ENCODE measurements at places on chromosomes 7 and 10.

GRCh38 chr7:157441023-157441399, 104.2 kb downstream of the DNAJB6 start:
- no peak for DNase-seq

GRCh38 chr10:99234041-99234790, 1.4 kb downstream of the HPSE2 start:
- peak; percentile 22 for DNase-seq

- no peak for DNase-seq
Observed at GRCh38 chr7:82805527-82805960, 357.1 kb downstream of the PCLO start.

DNA sequence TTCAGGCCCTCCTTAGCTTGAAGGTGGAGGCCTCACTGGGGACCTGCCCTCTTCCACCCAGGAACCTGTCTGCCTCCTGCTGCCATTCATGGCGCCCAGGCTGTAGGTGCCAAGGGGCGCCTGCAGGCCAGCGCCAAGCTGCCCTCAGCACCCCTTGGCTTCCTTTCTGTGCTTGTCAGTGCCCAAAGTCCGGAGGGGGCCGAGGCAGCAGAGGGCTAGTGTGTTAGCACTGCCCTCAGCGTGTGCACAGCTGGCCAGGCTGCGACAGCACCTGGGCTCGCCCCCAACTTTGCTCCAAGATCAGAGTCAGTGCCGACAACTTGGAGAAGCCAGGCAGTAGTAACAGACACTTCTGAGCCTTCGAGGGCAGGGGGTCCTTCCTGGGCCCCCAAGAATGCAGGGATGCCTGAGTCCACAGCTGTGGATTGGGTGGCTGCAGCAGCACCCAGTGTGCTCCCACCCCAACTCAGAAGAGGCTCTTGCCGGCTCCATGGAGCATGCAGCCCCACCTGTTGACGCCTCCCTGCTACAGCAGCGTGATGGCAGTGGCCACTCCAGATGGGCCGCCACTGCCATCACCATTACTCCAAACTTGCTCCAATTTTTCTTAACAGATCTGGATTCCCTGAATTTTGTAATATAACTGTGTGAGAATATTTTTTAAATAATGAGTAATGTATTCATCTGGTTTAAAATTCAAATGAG, 41.7 kb downstream of the CACUL1 start:
- DNase-seq = no peak

DNA sequence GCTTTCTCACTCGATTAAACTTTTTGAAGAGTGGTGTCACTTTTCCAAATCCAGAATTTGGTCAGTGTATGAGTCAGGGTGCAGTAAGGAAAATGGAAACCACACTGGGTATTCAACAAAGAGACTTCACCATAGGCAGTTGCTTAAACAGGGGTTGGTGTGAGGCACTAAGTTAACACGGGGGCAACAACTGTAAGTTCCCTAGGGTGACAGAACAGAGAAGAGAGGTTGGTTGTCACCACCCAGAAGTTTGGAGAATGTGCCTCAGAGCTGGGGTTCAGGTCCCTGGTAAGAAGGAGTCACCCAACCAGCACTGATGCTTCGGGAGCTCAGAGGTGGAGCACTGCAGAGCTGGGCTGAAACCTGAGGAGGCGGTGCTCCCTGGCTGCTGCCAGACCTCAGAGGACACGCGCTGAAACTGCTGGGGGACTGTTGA, 170.4 kb downstream of the ARID5B start:
- no peak for DNase-seq

GRCh38 chr7:5795752-5796475, 14.5 kb upstream of the RNF216 start:
- peak; percentile 4 for DNase-seq

DNA sequence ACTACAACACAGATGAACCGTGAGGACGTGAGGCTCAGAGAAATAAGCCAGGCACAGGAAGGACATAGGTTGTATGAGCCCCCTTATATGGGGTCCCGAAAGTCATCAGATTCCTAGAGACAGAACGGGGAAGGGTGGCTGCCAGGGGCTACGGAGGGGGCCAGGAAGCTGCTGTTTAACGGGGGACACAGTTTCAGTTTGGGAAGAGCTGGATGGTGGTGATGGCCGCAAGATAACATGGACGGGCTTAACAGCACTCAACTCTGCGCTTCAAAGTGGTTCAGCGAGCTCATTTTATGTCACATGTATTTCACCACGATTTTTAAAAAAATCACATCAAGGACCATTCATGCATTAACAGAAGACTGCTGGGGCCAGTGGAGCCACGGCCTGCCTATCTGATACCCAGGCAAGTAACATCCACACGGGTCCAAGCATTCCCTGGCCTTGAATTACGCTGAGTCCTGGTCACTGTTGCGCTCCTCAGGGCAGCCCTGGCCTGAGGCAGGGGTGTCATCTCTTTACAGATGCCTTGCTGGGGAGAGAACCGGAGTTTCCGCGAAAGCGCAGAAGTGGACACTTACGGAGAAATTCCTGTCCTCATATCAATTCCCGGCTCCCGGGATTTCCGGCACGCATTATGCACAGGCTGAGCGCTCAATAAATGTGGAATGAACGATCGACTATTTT, 1.5 kb downstream of the CARD11 start:
- DNase-seq = no peak

- DNase-seq = no peak
Observed at GRCh38 chr7:103432712-103433111, 13.3 kb downstream of the SLC26A5 start.

DNA sequence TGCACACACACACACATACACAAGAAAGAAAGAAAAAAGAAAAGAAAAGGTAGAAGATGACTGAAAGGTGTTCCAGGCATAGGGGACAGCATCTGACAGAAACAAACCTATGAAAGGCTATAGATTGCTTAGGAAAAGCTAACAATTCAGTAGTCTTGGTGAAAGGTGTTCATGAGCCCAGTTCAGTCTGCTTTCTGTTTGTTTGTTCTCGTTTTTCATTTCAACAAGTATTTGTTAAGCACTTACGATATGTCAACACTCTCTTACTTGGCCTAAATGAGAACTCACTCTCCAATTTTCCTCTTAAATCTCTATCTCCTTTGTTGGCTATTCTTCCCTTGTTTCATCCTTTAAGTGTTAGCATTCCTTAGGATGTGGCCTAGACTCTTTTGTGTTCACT, 133.2 kb downstream of the GRM8 start:
- DNase-seq = no peak

DNA sequence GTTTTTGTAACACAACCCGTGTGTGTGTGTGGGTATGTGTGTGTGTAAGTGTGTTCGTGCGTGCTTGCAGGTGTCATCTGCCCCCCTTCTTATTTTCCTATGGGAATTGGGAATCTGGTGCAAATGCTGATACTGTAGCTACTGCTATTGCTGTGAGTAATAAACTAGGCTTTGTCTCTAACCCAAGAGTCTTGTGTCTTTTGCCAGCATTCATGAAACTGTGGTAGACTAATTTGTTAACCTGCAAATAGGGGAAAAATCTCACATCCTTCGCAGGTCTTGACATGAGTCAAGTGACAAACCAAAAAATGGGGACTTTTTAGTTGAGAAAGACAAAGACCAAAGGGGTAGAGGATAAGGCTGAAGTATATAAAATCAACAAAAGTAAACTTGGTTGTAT, 57.9 kb upstream of the FAM133B start:
- DNase-seq = no peak

GRCh38 chr7:141221007-141221612, 147.2 kb downstream of the TMEM178B start:
- no peak for DNase-seq

DNA sequence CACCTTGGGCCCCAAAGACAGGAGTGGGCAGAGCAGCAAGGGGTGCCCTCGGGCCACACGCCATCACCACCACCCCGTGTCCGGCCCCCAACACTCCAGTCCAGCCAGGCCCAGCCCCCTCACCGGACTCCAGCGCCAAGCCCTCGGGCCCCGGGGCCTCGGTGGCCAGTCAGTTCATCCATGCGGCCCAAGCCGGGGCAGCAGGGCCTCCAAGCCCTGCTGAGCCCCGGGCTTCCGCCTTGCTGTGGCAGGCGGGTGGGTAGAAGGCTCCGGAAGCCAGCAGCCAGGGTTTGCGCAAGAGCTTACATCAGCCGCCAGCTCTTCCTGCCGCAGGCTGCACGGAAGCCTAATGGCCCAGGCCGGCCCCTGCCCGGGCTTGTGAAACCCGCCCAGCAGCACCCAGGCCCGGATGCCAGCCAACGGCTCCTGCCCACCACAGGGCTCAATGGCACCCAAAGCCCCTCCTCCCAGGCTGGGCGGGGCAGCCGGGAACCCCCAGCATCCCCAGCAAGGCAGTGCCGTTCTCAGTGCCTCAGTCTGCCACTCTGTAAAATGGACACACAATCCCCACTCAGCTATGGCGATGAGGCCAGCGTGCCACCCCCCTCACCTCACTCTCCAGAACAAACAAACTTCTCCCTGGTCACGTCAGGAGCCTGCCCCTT, 26.5 kb downstream of the TNRC18 start:
- peak; percentile 92 for DNase-seq

- no peak for DNase-seq
Observed at GRCh38 chr7:7765422-7765821, 47.0 kb upstream of the RPA3 start.

All from NCI-H510A (cell line).